ENCODE measurements at places on chromosomes 1 and 21. TPM values are rescaled to one million over a fixed set of nuclear protein-coding genes. Genes with fewer than 3 reads are reported as not detected.

Gene CASP9
- 4.2 TPM for total RNA-seq

Gene PBX1
- 62.4 TPM for total RNA-seq

Gene SDHB
- total RNA-seq, result 159 TPM

Gene LCE1B
- not detected for total RNA-seq

Gene CFHR2
- total RNA-seq, result not detected

Gene DIPK1A
- 15.3 TPM for total RNA-seq

Gene CSMD2
- total RNA-seq, result 10.1 TPM

Gene MAN1C1
- total RNA-seq, result 2.4 TPM

Gene KRTAP11-1
- not detected for total RNA-seq

Gene HRNR
- not detected for total RNA-seq

Gene PCSK9
- total RNA-seq, result 1.1 TPM

Gene PRRX1
- 219 TPM for total RNA-seq

Gene OPTC
- total RNA-seq, result not detected

Gene OR10Z1
- 0.22 TPM for total RNA-seq

Gene RXFP4
- total RNA-seq, result 0.11 TPM

Gene PLXNA2
- 0.50 TPM for total RNA-seq

Gene TEX38
- not detected for total RNA-seq

Gene THEMIS2
- 7.3 TPM for total RNA-seq

Gene IRF6
- total RNA-seq, result 0.62 TPM

Gene CD52
- not detected for total RNA-seq

Gene EXOC8
- 19.1 TPM for total RNA-seq

Gene TRIM17
- 0.33 TPM for total RNA-seq

Gene FMO2
- total RNA-seq, result not detected

Gene KDF1
- total RNA-seq, result not detected

Gene SFT2D2
- total RNA-seq, result 41.6 TPM

Gene RPL22
- 87.9 TPM for total RNA-seq

Gene S100A12
- total RNA-seq, result not detected

Gene IL22RA1
- under 0.01 TPM for total RNA-seq

Gene EPS15
- total RNA-seq, result 75.5 TPM

Gene EXO1
- total RNA-seq, result 22.9 TPM

Gene CR1
- not detected for total RNA-seq

Gene RIMS3
- 0.44 TPM for total RNA-seq

Gene FCAMR
- not detected for total RNA-seq

Gene XCL2
- not detected for total RNA-seq

Gene MSH4
- 0.25 TPM for total RNA-seq

Gene HCRTR1
- total RNA-seq, result not detected
